ENCODE measurements at places on chromosomes 13 and 19.

DNA sequence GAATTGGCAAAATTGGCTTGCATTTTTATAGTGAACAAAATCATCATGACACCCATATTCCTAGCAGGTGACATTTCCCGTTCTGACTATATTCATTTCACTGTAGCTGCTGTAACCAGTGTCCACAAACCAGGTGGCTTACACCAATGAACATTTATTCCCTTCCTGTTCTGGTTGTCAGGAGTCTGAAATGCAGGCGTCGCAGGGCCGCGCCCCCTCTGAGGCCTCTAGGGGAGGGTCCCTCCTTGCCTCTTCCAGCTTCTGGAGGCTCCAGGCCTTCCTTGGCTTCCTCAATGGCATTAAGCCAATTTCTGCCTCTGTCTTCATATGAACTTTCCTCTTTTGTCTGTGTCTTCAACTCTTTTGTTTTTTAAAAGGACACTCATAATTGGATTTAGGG, 6.5 kb upstream of the RLN3 start:
- DNase-seq, result peak; percentile 53

GRCh38 chr13:41054919-41055619, 6.2 kb upstream of the WBP4 start:
- peak; percentile 31 for DNase-seq

DNA sequence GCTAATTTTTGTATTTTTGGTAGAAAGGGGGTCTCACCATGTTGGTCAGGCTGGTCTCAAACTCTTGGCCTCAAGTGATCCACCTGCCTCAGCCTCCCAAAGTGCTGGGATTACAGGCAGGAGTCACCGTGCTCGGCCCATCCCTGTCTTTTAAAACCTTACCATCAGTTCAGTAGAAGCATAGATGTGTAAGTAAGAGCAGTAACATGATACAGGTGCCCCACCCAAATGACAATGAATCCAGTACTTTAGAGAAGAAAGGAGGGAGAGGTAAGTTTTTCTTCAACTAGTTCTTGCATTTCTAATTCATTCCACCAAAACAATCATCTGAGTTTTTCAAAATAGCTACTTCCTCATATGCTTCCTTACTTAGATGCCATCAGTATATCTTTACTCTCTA, 21.9 kb downstream of the SPRY2 start:
- DNase-seq, result no peak

- no peak for DNase-seq
Observed at GRCh38 chr13:43850873-43851272, 28.7 kb downstream of the CCDC122 start.

GRCh38 chr13:111029957-111030609, 85.0 kb upstream of the ARHGEF7 start:
- DNase-seq, result no peak

GRCh38 chr19:55018216-55018615, 19.8 kb downstream of the GP6 start:
- no peak for DNase-seq

DNA sequence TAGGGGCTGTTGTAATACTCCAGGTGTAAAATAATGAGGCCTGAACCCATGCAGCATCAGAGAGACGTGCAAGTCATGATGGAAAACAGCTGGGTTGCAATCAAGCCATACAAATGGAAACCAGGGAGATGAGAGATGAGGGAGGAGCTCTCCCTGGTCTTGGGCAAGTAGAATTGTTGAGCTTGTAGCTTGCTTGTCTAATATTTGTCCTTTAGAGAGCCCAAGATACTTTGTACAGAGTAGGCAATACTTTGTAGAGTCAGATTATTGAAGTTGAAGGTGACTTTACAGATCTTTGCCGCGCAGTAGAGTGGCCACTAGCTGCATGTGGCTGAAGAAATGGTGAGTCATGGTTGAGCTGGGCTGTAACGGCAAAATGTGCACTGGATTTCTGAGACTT, 8.3 kb downstream of the ATP8A2 start:
- no peak for DNase-seq

DNA sequence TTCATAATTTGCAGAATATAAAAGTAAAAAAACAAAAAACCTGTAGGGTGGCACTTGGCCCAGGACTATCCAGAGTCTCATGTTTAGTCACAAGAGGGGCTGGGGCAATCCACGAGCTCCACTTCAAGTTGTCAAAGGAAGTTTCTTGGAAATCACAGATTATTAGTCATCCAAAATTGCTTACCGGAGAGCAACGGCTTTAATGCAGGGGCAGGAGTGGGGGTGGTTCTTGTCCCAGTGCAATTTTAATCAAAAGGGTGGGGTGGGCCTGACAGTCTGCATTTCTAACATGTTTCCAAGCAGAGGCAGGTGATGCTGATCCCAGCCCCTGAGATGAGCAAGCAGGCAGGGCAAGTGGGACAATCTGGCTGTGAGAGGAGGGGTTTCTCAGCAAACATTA, 233.9 kb downstream of the ABCC4 start:
- no peak for DNase-seq

DNA sequence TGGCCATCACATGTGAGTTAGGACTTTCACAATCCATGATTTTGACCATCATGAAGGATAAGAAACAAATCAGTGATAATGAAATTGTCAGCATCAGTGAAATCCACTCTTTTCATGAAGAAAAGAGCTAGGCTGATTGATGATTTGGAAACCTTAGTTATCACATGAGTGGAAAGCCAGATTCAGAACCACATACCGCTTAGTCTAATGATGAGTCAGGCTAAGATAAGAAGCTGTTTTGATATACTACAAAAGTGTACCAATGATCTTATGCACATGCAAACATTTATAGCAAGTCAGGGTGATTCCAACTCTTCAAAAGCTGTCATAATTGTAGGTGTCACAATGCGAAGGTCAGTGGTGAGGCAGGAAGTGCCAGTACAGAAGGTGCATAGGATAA, 519.3 kb downstream of the GPC6 start:
- no peak for DNase-seq

GRCh38 chr19:3478409-3479176, 1.7 kb downstream of the SMIM24 start:
- DNase-seq, result no peak

- DNase-seq, result no peak
Observed at GRCh38 chr19:38740932-38741331, 3.3 kb downstream of the CAPN12 start.

DNA sequence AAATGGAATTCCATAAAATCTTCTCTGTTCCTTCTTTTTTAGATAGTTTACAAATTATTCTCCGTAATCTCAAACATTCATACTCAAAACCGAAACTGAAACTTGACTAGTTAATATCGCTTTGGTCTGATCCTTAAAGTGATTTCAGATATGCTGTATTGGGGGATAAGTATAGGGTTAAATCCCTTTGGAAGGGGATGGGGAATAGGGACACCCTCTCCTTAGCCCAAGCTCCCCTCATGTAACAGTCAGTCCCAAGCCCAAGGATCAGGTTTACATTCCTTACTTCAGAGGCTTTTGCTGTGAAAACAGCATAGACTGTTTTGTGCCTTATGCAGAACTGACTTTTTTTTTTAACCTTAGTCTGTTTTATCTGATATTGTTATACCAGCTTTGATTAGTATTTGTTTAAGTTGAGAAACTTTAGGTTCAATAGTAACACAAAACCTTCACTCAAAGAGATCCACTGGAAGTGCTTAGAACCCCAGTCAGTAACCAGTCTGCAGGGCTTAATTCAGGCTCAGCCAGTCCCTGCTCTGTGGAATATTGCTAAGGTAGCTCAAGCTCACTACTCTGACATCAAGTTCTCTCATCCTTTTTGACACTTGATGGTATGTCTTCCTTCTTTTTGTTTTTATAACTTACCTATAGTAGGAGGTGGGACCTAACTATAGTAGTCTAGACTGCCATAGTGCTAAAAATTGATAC, 10.5 kb downstream of the CDADC1 start:
- DNase-seq, result no peak

GRCh38 chr13:91141543-91142061, 205.9 kb upstream of the MIR17HG start:
- no peak for DNase-seq

DNA sequence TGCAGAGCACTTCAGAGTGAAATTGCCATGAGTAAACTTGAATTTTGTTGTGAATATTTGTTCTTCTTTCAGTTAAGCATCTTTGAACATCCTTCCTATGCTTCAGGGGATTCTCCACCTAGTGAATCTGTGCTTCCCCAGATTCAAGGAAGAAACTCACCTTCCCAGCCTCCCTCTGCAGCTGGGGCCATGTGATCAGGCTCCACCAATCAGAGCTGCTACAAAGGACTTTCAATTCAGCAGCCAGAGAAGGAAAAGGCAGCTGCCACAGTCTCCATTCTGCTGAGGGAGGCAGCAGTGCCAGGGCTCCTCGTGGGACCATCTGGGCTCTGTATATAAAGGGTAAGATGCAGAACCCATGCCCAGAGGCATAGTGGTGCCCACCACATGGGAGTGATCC, 89.7 kb upstream of the SIAH3 start:
- DNase-seq, result no peak

- DNase-seq, result no peak
Observed at GRCh38 chr19:4350726-4351125, 7.4 kb downstream of the MPND start.

GRCh38 chr19:29098863-29099481, 114.0 kb downstream of the UQCRFS1 start:
- no peak for DNase-seq

DNA sequence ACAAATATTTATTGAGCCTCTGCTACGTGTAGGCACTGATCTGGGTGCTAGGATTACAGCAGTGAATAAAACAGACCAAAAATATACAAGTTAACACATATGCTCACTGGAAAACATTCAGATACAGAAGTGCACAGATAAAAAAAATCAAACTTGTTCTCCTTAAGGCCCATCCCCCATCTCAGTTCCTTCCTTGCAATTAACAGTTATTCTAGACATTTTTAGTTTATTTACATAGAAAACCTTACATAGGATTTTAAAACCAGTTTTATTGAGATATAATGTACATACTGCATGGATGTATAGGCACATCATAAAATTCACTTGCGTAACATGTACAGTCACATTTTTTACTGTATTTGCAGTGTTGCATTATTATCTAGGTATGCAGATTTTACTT, 36.5 kb upstream of the HMGB1 start:
- no peak for DNase-seq

DNA sequence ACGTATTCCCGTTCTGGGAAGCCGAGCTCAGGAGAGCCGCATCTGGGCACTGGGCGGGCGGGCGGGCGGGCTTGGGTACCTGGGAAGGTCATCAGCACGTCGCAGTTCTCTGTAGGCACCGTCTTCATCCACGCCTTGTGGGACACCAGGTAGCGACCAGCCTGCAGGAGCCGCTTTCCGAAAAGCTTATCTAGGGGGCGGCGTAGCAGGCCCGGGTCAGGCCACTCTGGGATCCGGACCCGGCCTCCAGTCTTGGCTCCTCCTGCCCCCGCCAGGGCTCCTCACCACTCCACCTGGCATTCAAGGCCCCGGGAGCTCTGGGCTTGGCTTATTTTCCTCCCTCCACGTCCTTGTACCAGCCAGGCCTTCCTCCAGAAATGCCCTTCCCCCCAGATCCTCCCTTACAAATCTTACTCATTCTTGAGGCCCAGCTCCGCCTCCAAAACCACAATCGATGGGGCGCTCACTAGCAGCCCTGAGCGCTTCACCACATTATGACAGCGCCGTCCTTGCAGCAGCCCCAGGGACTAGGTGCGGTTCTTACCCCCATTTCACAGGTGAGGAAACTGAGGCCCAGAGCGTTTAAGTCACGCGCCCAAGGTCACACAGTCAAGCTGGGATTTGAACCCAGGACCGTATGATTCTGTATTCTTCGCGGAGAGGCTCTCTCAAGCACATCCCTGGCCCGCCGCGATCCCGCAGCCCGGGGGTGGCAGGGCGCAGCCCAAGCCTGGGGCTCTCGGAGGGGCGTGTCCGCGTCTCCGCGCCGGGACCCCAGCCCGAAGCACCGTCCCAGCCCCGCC, 843 bp downstream of the ANO8 start:
- DNase-seq, result peak; percentile 50

DNA sequence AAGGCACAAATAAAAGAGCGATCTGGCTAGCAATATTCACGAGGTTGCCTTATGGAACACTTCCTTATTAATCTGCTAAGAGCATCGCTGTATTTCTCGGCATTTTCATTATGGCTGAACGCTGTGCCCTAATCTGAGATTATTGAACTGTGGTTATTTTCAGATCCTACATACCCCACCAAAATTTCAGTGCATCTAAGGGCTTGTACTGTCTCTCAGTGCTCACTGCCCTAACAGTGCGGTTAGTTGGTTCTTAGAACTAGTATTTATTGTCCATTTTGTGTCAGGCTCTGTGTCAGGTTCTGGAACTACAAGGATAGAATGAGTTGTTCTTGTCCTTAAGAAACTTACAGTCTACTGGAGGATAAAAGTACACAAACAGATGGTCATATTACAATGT, 51.6 kb downstream of the FLT3 start:
- no peak for DNase-seq

- DNase-seq, result no peak
Observed at GRCh38 chr19:47156861-47157430, 26.3 kb downstream of the SAE1 start.

- peak; percentile 78 for DNase-seq
Observed at GRCh38 chr13:25371875-25372283, at the start of gene ATP8A2. ATP8A2 (plus strand) TSS chr13:25371974; CDS start chr13:25372213, 239 bp downstream.

GRCh38 chr13:98810746-98811145, 58.3 kb upstream of the SLC15A1 start:
- no peak for DNase-seq

- DNase-seq, result no peak
Observed at GRCh38 chr13:33218426-33218825, 67.1 kb downstream of the STARD13 start.

DNA sequence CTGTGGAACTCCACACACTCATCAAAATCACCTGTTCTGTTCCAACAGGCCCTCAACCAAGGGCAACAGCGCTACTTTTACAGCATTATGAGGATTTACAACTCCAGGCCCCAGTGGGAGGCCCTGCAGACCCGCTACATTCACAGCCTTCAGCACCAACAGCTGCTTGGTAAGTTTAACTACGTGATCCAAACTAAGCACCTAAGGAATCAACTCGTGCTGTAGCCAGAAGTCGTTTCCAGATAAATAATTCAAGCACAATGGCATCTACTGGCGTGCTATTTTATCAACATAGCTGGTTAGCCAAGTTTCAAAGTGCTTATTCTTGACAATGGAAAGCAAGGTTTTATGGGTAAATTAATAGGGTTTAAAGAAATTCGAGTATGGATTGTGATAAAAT, 5.3 kb downstream of the FAM216B start:
- DNase-seq, result no peak

- DNase-seq, result no peak
Observed at GRCh38 chr13:23799945-23800344, 89.3 kb downstream of the MIPEP start.

DNA sequence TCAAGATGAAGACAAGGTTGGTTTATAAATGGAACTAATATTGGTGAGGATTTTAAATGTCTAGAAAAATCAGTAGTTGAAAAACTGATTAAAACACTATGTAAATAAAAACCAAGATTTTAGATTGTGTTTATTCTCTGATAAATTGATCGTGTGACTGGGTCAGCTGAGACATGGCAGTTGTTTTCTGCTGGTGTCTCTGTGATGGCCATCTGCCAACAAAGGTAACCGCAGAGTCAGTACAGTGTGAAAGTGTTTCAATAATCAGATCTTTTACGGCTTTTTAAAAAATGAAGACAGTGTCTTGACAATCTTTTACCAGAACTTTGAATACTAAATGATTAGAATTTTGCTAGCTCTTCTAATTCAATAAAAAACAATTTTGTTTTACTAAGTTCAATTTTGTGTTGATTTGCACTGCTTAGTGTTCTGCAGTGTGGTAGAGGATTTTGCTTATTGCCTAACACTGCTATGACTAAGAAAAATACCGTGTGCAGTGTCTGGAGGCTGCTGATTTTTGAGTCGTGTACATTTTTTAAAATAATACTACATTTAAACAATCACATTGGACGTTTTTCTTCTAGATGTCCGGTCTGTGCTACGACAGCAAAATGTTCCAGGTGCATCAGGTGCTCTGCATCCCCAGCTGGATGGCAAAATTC, 32.7 kb upstream of the GPR183 start:
- no peak for DNase-seq

All from neural progenitor cell (in vitro differentiated cells).